ENCODE measurements at places on chromosomes 11 and 22.

DNA sequence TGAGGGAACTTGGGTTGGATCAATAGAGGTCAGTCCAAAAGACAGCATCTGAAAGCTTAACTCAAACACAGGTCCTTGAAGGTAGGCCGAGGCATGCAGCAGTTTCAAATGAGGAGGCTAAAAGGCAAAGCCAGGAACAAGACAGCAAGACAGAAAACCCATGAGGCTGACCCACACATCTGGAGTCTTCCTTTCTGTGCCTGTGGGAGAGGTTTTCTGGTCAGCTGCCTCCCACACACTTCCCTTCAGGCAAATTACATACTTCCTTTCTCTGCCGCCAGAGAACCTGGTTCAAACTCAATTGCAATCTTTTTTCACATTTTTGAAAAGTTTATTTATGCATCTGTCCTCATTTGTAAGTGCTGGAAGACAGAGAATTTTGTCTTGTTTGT lies 29.8 kb upstream of the CRTAM start:
- H3K4me1 ChIP-seq, result peaks cover 16% of the 10 kb centered on the region
- DNase-seq, result no peak

DNA sequence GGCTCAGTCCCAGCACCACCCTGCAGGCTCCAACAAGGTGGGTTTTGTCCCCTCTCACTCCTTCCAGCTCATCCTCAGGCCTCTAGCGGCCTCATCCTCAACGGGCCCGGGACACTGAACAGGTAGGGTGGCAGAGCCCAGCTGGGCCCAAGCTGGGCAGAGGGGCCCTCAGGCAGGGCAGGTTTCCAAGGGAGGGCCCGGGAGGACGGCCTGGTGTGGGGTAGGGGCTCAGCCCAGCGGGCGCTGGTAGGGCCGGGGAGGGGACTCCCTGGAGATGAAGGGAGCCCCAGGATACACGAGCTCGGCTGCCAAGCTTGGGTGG lies 2.5 kb upstream of the IFITM10 start:
- peak overlapping the region; percentile 20 for H3K27ac ChIP-seq
- peaks cover 70% of the 10 kb centered on the region for H3K4me1 ChIP-seq
- H3K36me3 ChIP-seq, result no peaks in the 10 kb centered on the region
- no peak overlapping the region for H3K4me3 ChIP-seq
- no peak for DNase-seq

DNA sequence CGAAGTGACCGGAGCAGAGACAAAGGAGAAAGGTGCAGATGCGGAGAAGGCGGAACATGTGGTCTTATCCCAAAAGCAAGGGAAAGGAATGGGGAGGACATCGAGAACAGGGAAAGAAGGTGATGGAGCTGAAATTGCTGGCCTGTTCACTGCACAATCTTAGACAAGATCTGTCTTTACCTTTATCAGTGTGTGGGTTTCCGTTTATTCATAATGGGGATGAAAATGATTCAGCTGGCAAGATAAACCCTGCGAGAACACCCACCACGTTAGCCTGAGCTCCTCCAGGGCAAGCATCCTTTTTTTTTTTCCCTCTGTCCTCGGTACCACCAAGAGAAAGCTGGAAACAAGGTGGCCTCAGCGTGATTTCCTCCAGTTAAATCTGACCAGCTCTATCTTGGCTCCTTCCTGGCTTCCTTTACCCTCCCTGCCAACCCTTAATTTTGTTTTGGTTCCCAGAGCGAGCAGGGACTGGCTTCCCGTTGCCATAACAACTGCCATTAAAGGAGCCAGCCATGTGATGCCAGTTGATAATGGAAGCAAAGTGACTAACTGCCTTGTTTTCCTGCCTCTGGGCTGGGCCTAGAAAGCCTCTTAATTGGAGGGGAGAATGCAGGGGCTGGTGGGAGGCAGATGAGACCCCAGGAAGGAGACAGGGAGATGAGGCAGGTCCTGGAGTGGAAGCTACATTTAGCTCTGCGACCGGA lies 4.2 kb downstream of the SGSM1 start:
- H3K36me3 ChIP-seq, result no peaks in the 10 kb centered on the region
- no peak for DNase-seq
- H3K27ac ChIP-seq, result peak overlapping the region; percentile 17
- peaks cover 37% of the 10 kb centered on the region for H3K4me1 ChIP-seq

DNA sequence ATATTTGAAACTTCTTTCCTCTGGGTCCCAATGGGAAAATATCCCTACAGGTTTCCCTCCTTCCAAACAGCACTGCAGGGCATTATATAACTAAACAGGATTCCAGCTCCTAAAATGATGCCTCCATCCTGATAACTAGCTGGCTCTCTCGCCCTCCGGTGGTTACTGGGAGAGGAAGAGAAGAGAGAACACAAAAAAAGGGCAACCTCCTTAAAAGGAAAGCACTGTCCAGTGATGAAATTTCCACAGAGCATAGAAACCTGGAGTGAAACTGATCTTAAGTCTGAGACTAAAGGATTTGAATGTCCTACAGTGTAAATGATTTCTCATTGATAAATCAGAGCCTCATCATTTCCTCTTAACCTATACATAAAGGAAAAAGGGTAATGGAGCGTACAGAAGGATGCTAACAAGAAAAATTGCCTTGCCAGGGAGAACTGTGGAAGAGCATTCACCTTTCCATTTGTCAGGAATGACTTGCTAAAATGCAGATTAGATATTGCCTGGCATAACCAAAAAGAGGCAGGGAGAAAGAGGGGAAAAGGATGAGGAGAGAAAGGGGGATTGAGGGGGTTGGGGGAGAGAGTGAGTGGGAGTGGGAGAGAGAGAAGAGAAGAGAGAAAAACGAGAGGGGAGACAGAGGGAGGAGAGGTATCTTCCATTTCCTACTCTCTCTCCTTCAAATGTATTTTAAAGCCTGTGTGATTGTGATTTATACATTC lies 121.3 kb downstream of the APOL5 start:
- H3K4me1 ChIP-seq, result peaks cover 70% of the 10 kb centered on the region
- no peaks in the 10 kb centered on the region for H3K27me3 ChIP-seq
- peak overlapping the region; percentile 48 for H3K4me3 ChIP-seq
- no peak for DNase-seq
- peak overlapping the region; percentile 75 for H3K27ac ChIP-seq

GRCh38 chr22:46604306-46604690 lies 15.9 kb upstream of the GRAMD4 start:
- no peak for DNase-seq
- peaks cover 15% of the 10 kb centered on the region for H3K4me1 ChIP-seq
- H3K36me3 ChIP-seq, result no peaks in the 10 kb centered on the region
- H3K27me3 ChIP-seq, result no peaks in the 10 kb centered on the region
- H3K4me3 ChIP-seq, result no peak overlapping the region
- H3K27ac ChIP-seq, result no peak overlapping the region

DNA sequence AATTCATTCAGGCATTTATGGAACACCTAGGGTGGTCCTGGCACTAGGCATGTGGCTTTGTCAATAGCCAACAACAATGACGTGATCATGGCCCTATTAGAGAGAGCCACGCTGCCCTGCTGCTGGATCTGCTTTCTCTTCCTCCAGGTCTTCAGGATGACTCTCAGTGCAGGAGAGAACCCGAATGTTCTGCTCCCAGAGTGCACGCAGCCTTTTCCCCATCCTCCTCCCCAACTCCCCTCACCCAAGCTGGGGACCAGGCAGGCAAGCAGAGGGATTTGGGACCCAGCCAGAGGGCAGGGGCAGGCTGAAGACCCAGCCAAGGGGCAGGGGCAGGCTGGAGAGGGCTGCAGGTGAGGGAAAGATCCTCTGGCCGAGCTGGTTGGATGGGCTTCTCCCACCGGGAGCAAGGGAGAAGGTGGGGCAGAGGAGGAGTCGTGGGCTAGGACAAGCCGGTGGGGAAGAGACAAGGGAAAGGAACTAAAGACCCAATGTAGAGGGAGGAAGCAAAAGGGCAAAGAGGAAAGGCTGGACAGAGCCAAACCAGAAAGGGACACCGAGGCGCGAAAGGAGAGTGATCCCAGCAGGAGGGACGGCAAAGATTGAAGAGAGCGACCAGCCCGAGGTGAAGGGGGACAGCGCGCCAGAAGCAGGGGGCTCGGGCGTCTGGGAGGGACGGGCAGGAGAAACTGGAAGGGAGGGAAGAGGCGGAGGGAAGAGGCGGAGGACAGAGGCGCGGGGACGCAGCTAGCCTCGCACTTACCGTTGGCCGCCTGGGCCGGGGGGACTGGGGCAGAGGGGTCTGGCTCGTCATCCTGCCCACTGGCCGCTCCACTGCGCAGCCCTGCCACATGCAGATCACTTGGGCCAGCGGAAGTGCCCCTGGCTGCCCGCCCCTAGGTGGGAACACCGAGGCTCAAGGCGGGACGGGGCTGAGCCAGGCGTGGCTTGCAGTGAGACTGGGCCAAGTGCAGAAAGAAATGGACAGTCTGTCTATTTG lies at the start of gene KCTD14:
Gene KCTD14, minus strand, starts transcription at position 880 of the 1,000 bp plus-strand sequence. Its CDS starts 27 bp downstream, at position 853.
- H3K4me1 ChIP-seq, result no peaks in the 10 kb centered on the region
- no peaks in the 10 kb centered on the region for H3K27me3 ChIP-seq
- peak within 1 kb of the TSS; percentile 60 for H3K4me3 ChIP-seq
- no peak within 1 kb of the TSS for H3K27ac ChIP-seq

Measured in vagina (tissue), 2 donors.